ENCODE measurements at places on chromosomes 6 and 20. TPM values are rescaled to one million over a fixed set of nuclear protein-coding genes. Genes with fewer than 3 reads are reported as not detected.

NKAPL gene
- total RNA-seq, result 0.23 TPM

CCN6 gene
- total RNA-seq, result 0.31 TPM

LRP11 gene
- 129 TPM for total RNA-seq

ZNF311 gene
- total RNA-seq, result 0.84 TPM

CARMIL1 gene
- total RNA-seq, result 21.0 TPM

TAF4 gene
- total RNA-seq, result 4.1 TPM

ETV7 gene
- 0.11 TPM for total RNA-seq

VSX1 gene
- total RNA-seq, result not detected

Data from hair follicular keratinocyte (primary cell).